Hair follicle dermal papilla cell (primary cell): ENCODE measurements at places on chromosomes 3 and 15. TPM values are rescaled to one million over a fixed set of nuclear protein-coding genes. Genes with fewer than 3 reads are reported as not detected.

Gene HYKK
- total RNA-seq = 1.9 and 3.1 TPM in 2 replicates

Gene GRM2
- under 0.01 TPM in 2 replicates for total RNA-seq

Gene PYGO1
- 11.7 and 15.9 TPM in 2 replicates for total RNA-seq

Gene MNS1
- total RNA-seq = 0.73 and 0.81 TPM in 2 replicates

Gene SLC28A2
- not detected in 2 replicates for total RNA-seq

Gene ATP13A4
- total RNA-seq = not detected in 2 replicates

Gene NLGN1
- 10.9 and 18.8 TPM in 2 replicates for total RNA-seq

Gene TMEM212
- not detected in 2 replicates for total RNA-seq

Gene EDC3
- 14.9 and 69.8 TPM in 2 replicates for total RNA-seq

Gene SPSB4
- under 0.01 TPM in 1 of 2 replicates, not detected in the other for total RNA-seq

Gene DUOXA2
- total RNA-seq = not detected in 2 replicates

Gene CCR8
- not detected in 2 replicates for total RNA-seq

Gene SLC9A9
- 22.5 and 23.7 TPM in 2 replicates for total RNA-seq

Gene MAGI1
- 63.4 and 66.9 TPM in 2 replicates for total RNA-seq

Gene UROC1
- not detected in 2 replicates for total RNA-seq

Gene CILP
- 0.73 and 2.8 TPM in 2 replicates for total RNA-seq

Gene P3H2
- total RNA-seq = 11.0 and 11.8 TPM in 2 replicates
